ENCODE measurements at places on chromosomes 13 and 19.

DNA sequence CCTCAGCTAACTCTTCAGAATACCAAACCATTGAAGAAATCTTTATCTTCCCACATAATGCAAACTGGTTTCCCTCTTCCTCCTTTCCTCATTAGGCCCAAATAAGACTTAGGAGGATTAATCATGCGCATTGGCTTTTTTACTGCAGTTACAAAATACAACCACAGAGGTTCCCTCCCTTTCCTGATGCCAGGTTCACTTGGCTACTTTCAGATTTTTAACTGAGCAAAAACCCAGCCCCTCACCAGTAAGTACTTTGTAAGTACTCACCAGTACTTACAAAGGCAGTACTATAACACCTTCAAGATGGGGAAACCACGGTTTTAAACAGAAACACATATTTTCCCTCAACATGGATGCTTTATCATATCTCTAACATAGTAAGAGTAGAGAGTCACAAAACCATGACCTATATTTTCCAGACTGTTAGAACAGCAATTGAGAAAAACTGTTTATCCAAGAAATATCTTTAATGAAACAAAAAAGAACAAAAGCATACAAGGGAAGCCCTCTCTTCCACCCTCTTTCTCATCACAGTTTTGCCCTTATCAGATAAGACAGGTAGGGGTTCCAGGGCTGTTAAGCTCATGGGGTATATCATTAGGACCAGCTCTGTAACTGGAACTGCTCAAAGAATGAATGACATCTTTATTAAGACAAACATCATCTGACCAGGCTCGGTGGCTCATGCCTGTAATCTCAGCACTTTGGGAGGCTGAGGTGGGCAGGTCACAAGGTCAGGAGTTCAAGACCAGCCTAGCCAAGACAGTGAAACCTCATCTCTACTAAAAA, 12.7 kb downstream of the FOXO1 start:
- DNase-seq, result peak; percentile 34

DNA sequence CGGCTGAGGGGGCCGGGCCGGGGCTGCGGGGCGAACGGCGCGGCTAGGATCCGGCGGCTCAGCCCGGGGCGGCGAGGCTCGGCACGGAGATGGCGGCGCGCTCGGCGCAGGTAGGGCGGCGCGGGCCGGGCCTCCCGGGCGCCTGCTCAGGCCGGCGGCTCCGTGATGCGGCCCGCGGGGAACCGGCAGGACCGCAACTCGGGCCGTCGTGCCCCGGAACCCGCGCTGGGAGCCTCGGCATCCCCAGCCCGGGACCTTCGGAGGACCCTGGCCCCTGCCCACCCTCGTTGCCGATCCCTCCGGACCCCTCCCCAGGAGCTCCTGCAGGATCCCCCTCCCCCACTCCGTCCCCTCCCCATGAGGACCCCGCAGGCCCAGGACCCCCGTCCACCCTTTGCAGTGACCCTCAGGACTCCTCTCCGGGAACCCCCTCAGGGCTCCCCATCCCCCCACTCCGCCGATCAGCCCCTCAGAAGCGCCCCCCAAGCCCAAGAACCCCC, 304 bp downstream of the EVI5L start:
- DNase-seq, result no peak

DNA sequence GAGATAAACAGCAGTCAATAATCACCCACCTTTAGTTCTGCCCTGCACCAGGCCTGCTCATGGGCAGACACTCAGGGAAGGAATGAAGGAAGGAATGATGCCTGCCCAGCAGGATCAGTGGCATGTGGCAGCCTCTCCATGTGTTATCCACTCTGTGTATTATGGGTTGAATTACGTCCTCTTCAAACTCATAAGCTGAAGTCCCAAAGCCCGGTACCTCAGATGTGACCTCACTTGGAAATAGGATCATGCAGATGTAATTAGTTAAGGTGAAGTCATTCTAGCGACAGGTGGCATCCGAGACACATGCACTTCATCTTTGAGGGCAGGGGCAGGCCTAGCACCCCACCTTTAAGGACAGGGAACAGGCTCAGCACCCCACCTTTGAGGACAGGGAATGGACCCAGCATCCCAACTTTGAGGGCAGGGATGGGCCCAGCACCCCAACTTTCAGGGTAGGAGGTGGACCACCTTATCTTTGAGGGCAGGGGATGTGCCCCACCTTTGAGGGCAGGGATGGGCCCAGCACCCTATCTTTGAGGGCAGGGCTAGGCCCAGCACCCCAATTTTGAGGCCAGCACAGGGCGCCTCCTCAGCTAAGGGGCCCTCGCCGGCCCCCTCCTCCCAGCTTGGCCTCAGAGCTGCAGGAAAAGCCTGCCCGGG, 127.6 kb downstream of the URI1 start:
- DNase-seq, result no peak

- no peak for DNase-seq
Observed at GRCh38 chr13:101712026-101712348, 259.5 kb downstream of the ITGBL1 start.

DNA sequence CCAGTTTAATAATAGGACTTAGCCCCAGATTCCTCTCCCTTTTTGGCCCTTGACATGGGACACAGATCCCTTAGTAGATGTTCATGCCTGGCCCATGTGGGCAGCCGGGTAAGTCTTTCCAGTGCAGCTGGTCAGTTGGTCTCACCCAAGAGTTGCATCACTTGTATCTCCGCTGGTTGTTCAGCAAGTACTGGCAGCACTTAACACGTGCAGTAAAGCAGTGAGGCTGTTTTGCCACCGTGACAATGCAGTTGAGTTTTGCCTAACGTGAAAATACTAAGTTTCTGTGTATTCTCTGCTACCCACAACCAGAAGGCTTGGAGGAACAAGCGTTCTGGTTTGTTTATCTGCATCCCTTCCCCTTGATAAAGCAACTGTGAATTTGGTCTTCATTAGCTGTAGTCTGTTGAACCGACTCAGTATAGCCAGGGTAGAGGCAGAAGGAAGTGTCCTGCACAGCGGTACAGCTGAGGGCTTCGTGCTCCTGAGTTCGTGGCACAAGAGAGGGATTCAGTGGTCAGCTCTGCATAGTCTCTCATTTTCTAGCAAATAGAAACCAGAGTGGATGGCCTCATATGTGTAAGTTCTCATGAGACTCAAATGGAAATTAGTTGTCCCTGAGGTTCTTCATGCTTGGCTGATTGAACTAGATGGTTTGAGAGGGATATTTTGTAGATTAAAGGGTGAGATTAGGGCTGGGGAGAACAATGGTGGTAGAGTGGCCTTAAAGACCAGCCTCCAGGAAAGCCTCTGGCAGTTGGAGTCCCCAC, 50.3 kb downstream of the ARHGEF7 start:
- no peak for DNase-seq

- DNase-seq, result no peak
Observed at GRCh38 chr19:48674216-48674809, 1.5 kb upstream of the NTN5 start.

- no peak for DNase-seq
Observed at GRCh38 chr13:60696602-60697001, 299.6 kb downstream of the TDRD3 start.

- peak; percentile 39 for DNase-seq
Observed at GRCh38 chr13:26707122-26708006, 53.2 kb downstream of the GPR12 start.

DNA sequence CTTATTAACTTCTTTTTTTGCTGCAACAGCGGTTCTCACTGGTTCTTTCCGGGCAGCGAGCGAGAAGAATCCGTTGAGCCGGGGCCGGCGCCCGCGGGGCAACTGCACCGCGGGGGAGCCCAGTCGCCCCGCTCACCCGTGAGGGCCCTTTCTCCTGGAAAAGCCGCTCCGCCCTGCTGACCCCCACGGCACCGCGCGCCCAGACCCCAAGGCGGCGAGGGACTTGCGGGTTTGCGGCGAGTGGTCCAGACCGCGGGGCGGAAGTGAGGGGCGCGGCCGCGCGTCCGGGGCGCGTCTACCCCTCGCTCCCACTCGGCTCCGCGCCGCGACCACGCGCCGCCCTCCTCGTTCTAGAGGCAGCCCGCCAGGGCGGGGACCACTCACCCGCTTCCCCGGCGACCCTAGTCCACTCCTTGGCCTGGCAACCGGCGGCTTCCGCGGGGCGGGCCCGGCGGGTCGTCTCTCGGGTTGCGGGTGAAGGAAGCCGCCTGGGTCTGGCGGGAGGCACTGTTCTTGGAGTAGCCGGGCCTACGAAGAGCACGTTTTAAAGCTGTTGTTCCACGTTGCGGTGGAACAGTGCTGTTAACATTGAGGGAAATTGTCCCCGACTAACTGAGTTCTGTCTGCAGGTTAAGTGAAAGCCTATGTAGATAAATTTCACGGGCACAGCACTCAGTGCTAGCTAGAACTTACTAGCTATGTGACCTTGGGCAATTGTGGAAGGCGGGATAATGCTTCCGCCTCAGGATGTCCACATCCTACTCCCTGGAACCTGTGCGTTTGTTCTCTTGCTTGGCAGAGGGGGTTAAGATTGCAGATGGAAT, at the start of gene NEK3:
NEK3 (minus strand) TSS at position 439 of the 824 bp plus-strand sequence. CDS start 3,406 bp downstream, outside the sequence.
- peak; percentile 65 for DNase-seq

DNA sequence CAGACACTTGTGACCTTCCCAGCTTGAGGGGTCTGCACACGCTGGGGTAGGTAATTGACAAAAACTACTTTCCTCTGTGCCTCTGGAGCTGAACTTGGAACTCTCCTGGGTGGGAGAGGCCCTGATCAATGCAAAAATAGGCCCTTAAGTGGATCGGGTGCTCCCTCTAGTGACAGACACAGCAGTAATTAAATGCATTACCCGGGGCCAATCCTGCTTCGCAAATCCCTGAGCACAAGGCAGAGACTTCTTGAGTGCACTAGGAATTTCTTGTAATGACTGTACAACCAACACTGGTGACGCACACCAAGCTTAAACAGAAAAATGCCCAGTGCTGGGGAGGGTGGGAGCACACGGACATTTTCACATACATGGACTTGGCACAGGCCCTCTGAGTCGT, 10.6 kb upstream of the UBE2S start:
- peak; percentile 63 for DNase-seq

DNA sequence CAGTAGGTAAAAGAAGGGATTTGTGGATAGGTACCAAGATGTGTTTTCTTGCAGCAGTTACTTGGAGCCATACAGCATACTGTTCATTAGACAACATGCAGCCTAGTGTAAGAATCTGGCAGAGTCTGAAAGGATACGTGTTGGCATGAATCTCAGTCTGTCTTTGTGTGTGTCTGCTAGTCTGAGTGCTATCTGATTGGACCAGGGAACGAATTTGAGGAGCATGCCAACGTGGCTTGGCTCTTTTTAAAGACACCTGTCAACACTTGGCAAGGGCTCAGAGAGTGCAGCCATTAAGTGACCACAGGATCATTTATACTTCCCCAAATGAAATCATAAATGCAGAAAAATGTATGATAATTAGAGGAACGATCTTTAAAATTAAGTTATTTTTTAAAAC, 27.6 kb upstream of the ATXN8OS start:
- no peak for DNase-seq

GRCh38 chr13:113063091-113063491, 42.5 kb upstream of the F7 start:
- DNase-seq, result no peak

- peak; percentile 77 for DNase-seq
Observed at GRCh38 chr19:8396563-8397203, 6.5 kb downstream of the RAB11B start.

- DNase-seq, result no peak
Observed at GRCh38 chr13:112679932-112680677, 9.7 kb upstream of the ATP11A start.

GRCh38 chr19:15196360-15197005, 4.3 kb downstream of the NOTCH3 start:
- no peak for DNase-seq

DNA sequence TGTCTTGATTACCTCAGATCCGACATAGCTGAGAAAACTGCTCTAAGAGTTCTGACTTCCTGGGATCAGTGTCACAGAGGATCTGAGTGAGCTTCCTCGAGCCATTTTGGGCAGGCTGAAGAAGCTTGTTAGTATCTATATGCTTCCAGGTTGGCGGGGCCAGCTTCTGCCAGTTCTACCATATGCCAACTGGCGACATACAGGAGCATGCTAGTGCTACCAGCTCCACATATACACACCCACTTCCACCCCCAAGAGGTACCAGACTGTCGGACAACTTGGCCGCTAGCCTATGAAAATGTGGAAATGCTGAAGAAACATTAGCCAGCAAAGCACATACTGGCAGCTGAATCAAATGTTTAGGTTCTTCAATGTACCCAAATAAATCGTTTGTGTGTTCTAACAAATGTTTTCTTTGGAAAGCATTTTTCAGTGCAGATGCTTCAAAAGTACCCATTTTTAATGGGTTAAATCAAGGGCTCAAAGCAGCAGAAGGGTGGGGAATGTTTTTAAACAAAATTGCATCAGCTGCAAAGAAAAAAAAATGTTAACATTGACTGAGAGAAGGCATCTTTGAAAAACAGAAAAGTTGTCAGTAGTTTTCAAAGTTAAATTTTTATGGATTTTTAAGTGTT, 163.7 kb downstream of the KLF12 start:
- no peak for DNase-seq

GRCh38 chr13:67223024-67223423, 7.1 kb downstream of the PCDH9 start:
- DNase-seq, result no peak

DNA sequence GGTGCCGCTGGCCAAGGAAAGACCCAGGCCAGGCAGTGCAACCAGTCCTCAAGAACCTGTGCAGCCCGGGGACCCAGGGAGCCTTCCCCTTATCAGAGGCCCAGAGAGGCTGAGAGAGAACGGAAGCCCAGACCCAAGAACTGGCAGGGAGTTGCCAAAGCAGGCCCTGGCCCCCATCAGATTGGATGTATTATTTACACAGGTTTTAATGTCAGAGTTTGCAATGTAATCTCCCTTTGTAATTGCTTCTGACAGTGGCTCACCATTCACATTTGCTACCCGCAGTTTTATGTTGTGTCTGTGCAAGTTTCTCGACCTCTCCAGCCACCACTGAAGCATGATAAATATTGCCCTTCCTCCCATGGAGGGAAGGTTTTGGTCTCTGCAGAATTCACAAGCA, 660.9 kb downstream of the LIG4 start:
- no peak for DNase-seq

- DNase-seq, result no peak
Observed at GRCh38 chr19:40990972-40991381, at the start of gene CYP2B6. Gene CYP2B6, plus strand, starts transcription at chr19:40991282. Its CDS starts 24 bp downstream, at chr19:40991306.

DNA sequence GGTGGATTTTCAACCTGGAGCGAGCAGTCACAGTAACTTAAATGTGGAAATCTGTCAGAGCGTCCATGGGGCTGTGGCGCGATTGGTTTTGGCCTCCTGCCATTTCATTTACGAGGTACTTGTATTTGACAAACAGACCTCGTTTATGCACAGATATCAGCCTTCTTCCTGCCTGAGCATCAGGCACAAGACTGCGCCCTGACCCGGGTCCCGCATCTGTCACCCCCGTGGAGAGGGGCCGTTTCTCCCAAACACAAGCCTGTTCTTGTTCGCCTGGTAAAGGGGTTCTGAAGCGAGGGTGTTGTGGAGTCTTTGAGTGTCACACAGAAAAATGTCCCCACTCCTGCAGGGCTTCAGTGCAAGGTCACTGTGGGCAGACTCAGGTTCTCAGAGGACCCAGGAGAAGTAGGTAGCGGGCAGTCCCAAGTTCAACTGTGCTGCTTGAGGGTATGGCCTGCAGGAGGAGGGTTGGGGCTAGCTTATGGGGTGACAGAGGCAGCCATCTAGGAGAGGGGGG, 202.3 kb downstream of the URI1 start:
- no peak for DNase-seq

GRCh38 chr19:48364598-48365348, 606 bp downstream of the SYNGR4 start:
- no peak for DNase-seq
